ENCODE measurements at places on chromosomes 1 and 21. TPM values are rescaled to one million over a fixed set of nuclear protein-coding genes. Genes with fewer than 3 reads are reported as not detected.

GRCh38 chr1:87644579-87645190, 316.0 kb downstream of the LMO4 start:
- DNase-seq: no peak

The ANGPTL3 gene
- total RNA-seq: not detected

The CAPN8 gene
- 83.9 TPM for total RNA-seq

- DNase-seq: no peak
Measured at GRCh38 chr1:200866521-200866920, 6.3 kb upstream of the GPR25 start.

The AIM2 gene
- 1.6 TPM for total RNA-seq

- DNase-seq: no peak
Measured at GRCh38 chr1:151718011-151718431, 1.4 kb upstream of the CELF3 start.

- DNase-seq: no peak
Measured at GRCh38 chr1:23977854-23978191, 2.3 kb downstream of the SRSF10 start.

GRCh38 chr1:153355445-153356071, 2.1 kb upstream of the S100A9 start:
- peak; percentile 65 for DNase-seq

The BROX gene
- total RNA-seq: 45.6 TPM

DNA sequence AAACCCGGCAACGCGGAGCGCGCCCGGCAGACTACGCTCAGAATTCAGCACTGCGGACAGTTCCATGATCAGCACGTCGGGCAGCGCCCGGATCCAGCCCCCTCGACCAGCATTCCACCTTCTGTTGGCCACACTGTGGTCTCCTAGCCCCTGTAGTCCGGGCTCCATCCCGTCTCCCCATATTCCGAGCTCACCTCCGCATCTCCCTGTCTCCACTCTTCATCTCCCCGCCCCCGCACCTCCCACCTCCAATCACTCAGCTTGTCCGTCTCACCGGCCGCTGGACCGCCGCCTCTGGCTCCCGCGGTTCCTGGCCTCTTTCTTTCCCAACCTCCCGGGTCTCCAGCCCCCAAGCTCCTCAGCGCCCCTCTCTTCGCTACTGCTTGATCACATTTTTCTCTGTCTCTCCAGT, 500 bp downstream of the EPHA10 start:
- DNase-seq: no peak

GRCh38 chr1:24257373-24257772, 61.8 kb upstream of the GRHL3 start:
- DNase-seq: no peak

- DNase-seq: no peak
Measured at GRCh38 chr1:153532181-153532580, 3.6 kb downstream of the S100A6 start.

DNA sequence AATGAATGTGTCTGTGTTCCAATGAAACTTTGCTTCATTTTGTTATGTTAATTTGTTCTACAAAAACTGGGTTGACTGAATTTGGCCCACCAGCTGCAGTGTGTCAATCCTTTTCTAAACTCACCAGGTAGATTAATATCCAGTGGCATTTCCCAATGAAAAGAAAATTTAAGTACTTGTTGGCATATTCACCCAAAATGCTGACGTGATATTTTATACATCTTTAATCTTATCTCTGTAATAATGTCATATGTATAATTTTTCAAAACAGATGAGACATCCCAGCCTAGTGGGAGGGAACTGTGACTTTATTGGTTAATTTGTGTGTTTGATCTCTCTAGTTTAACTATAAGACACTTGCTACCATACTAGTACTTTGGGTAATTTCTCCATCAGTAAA, 8.1 kb downstream of the SELENOF start:
- no peak for DNase-seq

- no peak for DNase-seq
Measured at GRCh38 chr1:39675220-39675619, 3.3 kb upstream of the NT5C1A start.

Measured in breast epithelium (tissue), 4 donors.